ENCODE measurements at places on chromosomes 16 and 17.

DNA sequence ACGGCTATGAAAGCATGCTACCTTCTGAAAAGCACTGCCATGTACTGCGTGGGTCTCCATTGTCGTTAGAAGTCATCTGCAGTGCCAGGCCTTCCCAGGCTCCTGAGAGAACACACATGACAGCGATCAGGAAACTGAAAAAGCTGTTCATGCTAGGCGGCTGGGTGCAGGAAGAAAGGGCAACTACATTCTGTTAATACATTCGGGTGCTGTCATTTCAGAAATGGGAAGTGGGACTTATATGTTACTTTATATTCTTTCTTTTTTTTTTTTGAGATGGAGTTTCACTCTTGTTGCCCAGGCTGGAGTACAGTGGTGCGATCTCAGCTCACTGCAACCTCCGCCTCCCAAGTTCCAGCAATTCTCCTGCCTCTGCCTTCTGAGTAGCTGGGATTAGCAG is 19.9 kb downstream of the CFAP20 start:
- no peak for DNase-seq

GRCh38 chr17:59542960-59543635 is 22.3 kb upstream of the DHX40 start:
- no peak for DNase-seq

GRCh38 chr16:1691276-1691675 is 13.2 kb downstream of the JPT2 start:
- DNase-seq = no peak

DNA sequence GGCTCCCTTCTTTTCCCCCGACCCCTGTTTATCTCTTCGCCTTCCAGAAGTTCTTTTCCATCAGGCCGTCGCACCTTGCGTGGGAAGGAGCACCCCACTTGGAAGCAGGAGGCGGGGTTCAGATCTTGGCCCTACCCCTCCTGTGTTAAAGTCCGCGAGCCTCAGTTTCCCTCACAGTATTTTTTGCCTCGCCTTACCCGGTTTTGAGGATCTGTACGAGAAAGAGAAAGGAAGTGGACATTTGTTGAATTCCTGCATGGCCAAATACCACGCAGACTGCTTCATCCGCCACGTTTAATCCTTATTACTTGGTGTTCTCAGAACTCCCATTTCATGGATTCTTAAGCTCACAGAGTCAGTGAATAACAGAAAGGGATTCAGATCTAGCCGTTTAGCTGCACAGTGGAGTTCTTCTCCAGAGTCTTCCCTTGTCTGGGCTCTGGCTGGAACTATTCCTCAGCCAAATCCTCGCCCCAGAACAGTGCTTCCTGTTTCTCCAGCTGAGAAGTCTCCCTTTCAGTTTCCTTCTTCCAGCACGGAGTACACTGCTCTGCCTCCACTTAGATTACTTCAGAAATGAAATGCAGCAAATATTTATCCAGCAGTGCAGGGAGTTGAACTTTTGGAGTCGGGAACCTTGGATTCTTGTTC is 590 bp downstream of the TMEM219 start:
- no peak for DNase-seq

- no peak for DNase-seq
Measured at GRCh38 chr16:51154271-51155171, 3.5 kb upstream of the SALL1 start.

GRCh38 chr17:39080421-39081078 is 70.9 kb downstream of the PLXDC1 start:
- peak; percentile 76 for DNase-seq

DNA sequence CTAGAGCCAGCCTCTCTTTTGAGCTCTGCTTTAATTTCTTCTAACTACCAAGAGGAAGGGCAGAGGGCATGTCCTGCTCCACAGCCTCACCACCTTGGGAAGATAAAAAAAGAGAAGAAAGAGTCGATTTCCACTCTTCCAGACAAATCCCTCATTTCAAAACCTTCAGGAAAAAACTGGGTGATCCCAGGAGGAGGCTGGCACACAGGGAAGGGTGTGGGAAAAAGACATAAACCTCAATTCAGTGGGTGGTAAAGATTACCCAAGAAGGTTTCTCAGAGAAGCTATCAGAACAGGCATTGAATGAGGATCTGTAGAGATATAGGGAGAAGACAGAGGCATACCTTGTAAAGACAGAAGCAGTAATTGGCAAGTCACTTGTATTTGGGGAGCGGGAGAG is 79.9 kb upstream of the CRHR1 start:
- no peak for DNase-seq

GRCh38 chr17:77423589-77424451 is 283.1 kb downstream of the SEC14L1 start:
- DNase-seq = no peak

GRCh38 chr16:81636298-81636993 is 142.6 kb upstream of the PLCG2 start:
- no peak for DNase-seq

DNA sequence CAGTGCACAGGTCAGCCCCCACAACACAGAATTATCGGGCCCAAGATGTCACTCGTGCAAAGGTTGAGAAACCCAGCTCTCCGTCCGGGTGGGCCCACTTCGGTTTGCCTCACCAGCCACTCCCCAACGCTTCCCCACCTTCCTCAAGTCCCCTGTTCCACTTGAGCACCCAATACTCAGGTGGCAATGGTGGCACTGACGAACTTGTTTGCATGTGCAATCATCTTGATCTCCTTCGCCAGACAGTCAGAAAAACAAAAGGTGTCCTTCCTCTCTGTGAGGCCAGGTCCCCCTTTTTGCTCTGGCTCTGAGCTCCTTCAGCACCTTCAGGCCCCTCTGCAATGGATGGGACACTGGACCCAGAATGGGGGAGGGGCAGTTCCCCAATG is 3.7 kb downstream of the GGA2 start:
- no peak for DNase-seq

- no peak for DNase-seq
Measured at GRCh38 chr17:30363715-30364202, 15.0 kb upstream of the CPD start.

- no peak for DNase-seq
Measured at GRCh38 chr16:27725236-27726000, 175.5 kb downstream of the KATNIP start.

DNA sequence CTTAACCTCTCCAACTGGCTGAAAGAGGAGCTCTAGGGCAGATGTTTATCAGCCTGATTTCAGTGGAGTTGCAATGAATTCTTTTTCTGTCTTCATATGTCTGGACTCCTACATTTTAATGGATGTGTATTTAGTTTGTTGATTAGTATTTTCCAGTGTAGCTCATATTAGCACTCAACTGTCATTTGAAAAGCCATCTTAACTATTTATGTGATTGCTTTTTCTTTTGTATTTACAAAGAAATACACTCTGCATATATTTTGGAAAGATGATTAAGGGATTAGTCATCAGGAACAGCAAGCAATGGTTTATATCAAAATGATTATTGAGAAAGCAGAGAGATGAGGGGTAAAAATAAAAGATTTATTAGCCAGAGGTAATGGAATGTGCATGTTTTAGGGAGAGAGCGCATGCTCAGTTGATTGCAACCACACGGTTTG is 71.1 kb downstream of the WWOX start:
- no peak for DNase-seq

GRCh38 chr16:85415196-85416090 is 197.7 kb upstream of the GSE1 start:
- no peak for DNase-seq

DNA sequence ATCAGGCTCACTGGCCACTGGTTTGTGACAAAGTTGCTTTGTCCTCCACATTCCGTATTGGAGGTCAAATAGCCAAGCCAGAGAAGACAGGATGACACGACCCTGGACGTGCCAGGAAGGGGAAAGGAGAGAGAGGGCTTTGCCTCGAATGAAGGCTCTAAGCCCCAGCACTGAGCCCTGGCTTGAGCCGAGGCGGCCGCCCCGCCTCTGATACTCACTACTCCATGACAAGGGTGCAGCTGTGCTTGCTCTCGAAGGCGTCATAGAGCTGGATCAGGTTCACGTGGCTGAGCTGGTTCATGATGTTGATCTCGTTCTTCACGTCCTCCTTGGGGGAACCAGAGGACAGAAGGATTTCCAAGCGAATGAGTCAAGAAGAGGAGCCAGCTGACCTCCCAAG is 19.3 kb downstream of the MYLK3 start:
- DNase-seq = no peak

DNA sequence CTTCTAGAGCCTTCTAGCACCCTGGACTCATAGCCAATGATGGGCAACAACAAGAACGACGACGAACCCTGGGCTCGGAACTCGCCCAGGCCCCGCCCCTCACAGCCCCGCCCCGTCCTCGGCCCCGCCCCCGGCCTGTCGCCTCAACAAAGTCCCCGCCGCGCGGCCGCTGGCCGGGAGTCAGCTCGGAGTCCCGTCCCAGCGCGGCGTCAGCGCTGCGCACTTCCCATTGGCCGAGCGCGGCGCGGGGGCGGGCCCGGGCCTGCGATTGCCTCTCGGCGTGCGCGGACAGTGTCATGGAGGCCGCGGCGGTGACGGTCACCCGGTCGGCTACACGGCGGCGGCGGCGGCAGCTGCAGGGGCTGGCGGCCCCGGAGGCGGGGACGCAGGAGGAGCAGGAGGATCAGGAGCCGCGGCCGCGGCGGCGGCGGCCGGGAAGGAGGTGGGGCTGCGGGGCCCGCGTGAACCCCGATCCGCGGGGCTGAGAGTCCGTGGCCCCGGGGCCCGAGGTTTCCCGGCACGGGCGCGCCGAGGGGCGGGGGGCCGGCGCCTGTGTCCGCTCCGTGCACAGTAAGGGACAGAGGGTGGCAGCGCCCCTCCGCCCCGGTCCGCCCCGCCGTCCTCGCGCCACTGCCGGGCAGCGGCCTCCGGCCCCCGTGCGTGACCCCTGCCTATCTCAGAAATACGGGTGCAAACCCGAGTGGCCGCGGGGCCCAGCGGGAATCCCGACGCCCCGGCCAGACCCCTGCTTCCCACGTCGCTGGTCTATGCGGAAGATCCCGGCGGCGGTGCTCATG is at the start of gene ENGASE:
Gene ENGASE (plus strand): TSS at position 176 of the 797 bp plus-strand sequence. CDS start 121 bp downstream, at position 297.
- DNase-seq = peak; percentile 100

- no peak for DNase-seq
Measured at GRCh38 chr17:17921192-17922069, 50.8 kb downstream of the TOM1L2 start.

- DNase-seq = no peak
Measured at GRCh38 chr17:28912281-28912937, 9.5 kb upstream of the DHRS13 start.

GRCh38 chr16:48156790-48157209 is 1.0 kb upstream of the ABCC12 start:
- peak; percentile 85 for DNase-seq

- no peak for DNase-seq
Measured at GRCh38 chr16:70156207-70156978, 17.2 kb upstream of the CLEC18C start.

DNA sequence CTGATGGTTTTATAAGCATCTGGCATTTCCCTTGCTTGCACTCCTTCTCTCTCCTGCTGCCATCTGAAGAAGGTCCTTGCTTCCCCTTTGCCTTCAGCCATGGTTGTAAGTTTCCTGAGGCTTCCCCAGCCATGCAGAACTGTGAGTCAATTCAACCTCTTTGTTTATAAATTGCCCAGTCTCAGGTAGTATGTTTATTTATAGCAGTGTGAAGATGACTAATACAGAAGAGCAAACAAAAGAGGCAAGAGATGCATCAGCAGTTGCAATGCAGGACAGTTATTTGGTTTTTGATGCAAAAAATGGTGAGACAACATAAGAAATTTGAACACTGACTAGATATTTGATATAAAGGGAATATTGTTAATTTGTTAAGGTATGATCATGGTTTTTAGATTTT is 16.8 kb downstream of the TMEM100 start:
- DNase-seq = no peak

DNA sequence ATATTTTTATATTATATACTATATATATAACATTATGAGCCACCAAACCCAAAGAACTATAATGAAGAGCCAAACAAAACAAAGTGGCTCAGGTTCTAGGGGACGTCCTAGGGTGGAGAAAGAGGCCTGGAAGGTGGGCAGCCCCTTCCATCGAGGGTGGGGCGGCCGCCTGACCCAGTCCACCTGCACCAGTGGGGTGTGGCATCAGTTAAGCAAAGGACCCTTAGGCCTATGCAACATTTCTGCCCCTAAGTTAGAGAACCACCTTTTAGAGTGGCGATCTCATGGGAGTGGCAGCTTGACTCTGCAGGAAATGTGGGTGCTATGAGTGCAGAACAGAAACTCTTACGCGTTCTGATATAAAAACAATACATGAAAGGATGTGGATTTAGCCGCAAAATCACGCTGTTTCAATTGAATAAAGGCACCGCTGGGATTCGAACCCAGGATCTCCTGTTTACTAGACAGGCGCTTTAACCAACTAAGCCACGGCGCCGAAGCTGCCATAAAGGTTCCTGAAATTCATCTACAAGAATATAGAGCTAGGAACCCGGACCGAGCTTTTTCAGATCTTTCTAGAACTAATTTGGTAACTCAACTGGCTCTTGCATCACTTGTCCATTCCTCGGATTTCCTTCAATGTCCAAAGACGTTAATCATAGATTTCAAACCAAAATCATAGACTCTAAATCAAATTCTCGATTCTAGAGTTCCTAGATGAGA is 15.6 kb upstream of the AURKB start:
- DNase-seq = no peak

- no peak for DNase-seq
Measured at GRCh38 chr16:842061-842476, 41.5 kb upstream of the GNG13 start.

DNA sequence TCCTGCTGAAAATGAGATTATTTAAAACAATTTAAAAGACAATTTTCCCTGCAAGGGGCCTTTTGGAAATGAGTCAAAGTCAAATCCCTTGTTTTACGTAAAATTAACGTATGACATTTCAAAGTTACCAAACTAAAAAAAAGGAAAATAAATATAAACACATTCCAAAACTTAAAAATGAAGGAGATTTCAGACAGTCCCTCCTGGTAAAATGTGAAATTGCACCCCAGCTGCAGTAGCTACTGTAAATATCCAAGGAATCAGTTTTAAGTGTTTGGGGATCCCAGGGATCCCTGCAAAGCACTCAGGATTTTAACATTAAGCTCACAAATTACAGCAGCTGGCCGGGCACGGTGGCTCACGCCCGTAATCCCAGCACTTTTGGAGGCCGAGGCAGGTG is 63.3 kb downstream of the NXN start:
- no peak for DNase-seq

DNA sequence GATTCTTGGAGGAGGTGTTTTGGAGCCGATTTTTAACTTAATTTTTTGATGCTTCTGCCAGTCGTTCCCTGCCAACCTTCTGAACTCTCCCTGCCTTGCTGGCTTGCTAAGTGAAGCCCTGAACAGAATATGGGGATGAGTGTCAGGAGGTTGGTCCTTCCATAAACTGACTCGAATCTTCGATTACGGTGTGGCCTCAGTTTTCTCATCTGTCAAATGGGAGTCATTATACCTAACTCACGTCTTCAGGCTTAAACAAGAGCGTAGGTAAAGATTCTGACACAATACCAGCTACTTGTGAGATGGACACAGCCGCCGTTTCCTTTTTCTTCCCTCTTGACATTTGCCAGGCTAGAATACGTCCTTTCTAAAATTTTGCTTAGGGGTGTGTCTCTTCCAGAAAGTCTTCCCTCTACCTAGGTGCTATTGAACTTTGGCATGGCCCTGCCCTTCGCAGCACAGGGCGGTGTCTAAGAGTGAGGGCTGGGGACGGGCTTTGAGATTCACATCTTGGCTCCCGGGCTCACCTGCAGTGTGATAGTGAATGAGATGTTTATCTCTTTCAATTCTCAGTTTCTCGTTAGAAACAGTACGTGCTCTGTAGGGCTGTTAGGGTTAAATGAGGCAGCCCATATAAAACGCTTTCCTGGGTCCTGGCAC is 190.6 kb upstream of the SDK2 start:
- DNase-seq = no peak

GRCh38 chr16:31243734-31244670 is 15.8 kb upstream of the ITGAM start:
- DNase-seq = no peak
